ENCODE measurements at places on chromosomes 1 and 21.

GRCh38 chr1:209657140-209657879 lies 5.1 kb upstream of the LAMB3 start:
- no peak for DNase-seq

- DNase-seq, result no peak
Observed at GRCh38 chr1:36248250-36248894, 24.1 kb downstream of the THRAP3 start.

- DNase-seq, result no peak
Observed at GRCh38 chr21:37865156-37865555, 51.1 kb downstream of the KCNJ6 start.

DNA sequence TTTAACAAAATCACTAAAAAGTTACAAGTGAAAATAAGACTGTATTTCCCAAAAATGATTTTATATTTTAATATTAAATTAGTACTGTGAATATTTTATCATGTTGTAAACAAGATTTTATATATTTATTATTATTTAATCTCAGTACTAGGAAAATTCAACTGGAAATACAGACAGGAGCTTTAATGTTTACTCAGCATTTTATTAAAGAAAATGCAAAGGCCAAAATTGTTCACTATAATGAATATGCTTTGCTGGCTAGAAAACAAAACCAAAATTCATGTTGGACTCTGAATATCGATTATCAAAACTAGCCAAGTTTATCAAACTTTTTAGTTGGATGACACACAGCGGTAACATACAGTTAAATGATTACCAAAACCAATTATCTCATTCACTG lies 782.3 kb downstream of the AMY1C start:
- no peak for DNase-seq

GRCh38 chr1:226123212-226123560 lies 60.7 kb downstream of the H3-3A start:
- DNase-seq, result no peak

DNA sequence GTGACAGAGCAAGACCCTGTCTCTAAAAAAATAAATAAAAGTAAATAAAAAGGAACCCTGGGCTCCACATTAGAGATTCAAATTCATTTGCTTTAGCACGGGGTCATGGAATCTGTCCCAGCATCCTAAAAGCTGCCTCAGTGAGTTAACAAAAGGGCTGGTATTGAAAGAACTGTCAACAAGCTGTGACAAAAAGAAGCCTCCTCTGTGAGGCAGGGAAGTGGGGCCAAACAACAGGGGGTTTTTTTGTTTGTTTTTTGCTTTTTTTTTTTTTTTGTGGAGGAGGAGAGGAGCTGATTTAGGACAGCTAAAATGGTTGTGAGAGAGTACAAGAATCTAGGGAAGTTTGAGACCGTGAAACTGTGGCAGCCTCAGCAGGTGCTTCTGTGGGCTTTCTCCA lies 115.7 kb downstream of the LIPI start:
- DNase-seq, result no peak

DNA sequence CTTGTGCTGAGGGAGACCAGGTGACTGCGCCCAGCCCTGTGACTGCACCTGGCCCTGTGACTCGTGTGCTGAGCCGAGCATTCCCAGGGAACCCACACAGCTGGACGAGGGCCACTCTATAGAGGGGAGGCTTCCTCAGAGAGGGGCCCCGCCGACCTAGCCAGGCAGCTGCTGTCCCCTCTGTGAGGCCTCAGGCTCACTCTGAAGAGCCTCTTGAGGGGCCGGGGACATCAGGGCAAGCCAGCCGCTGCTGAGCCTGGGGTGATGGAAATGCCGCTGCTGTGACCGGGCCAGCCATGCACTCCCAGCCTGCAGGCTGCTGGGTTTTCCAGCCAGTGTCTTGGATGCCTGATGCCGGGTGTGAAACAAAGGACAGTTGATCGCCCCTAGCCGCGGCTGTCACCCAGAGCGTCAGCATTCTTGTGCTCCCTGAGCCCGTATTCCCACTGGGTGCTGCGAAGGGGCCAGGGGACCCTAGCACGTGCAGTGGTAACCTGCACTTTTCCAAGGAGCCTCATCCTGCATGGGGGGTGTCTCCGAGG lies 17.5 kb downstream of the PFKL start:
- no peak for DNase-seq

- no peak for DNase-seq
Observed at GRCh38 chr1:201309416-201309815, 26.1 kb downstream of the PKP1 start.

GRCh38 chr1:40944326-40944725 lies 35.2 kb upstream of the CTPS1 start:
- DNase-seq, result no peak
